ENCODE measurements at places on chromosomes 2 and 18.
A peak's percentile ranks its signal among the peaks of the same experiment; 100 is the strongest.

GRCh38 chr2:60446413-60447267, 106.8 kb downstream of the BCL11A start:
- no peak for DNase-seq

- no peak for DNase-seq
Measured at GRCh38 chr2:128525653-128526052, 207.0 kb upstream of the HS6ST1 start.

- no peak for DNase-seq
Measured at GRCh38 chr2:143802242-143802641, 673.0 kb downstream of the ARHGAP15 start.

DNA sequence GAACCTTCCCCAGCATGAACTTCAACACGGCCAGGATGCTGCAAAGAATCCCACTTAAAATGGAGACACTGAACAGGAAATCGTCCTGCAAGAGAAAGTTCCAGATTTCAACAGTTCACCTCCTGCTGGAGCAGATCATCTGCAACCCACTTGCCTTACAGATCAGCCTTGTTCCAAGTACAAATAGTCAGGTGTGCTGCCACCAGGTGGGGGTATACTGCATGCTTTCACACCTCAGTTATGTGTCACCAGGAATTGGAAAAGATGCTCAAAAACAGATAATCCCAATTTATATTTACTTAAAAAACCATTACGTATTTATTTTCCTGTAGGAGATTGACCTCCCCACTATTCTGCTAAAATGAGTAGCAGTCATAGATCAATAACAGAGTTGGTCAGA, 212.3 kb downstream of the MGAT5 start:
- peak; percentile 46 for DNase-seq

All from SK-N-SH (cell line).